ENCODE measurements at places on chromosomes 1 and 21.

- no peak for DNase-seq
Observed at GRCh38 chr1:198167436-198167934, 10.7 kb downstream of the NEK7 start.

DNA sequence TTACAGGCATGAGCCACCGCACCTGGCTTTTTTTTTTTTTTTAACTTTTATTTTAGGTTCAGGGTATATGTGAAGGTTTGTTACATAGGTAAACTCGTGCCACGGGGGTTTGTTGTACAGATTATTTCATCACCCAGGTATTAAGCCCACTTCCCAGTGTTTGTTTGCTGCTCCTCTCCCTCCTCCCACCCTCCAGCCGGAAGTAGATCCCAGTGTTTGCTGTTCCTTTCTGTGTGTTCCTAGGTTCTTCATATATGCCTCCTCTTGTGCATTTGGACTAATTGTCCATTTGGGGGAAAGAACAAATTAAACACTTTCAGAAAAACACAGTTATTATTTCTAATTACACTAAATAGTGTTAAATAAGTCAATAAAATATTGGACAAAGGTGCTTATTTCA is 1.1 kb upstream of the SLC2A7 start:
- DNase-seq, result no peak

DNA sequence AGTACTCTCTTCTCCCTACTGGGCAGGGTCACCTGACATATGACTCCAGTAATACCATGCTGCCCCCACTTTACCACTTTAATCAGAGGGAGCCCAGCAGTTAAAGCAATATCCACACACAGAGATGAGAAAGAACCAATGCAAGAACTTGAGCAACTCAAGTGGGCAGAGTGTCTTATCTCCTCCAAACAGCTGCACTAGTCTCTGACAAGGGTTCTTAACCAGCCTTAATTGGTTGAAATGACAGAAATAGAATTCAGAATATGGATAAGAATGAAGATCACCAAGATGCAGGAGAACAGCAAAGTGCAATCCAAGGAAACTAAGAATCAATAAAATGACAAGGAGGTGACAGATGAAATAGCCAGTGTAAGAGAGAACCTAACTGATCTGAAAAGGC is 91.0 kb downstream of the KCNT2 start:
- no peak for DNase-seq

GRCh38 chr21:29260461-29260860 is 38.3 kb upstream of the BACH1 start:
- no peak for DNase-seq

- DNase-seq, result no peak
Observed at GRCh38 chr1:29644812-29645211, 408.5 kb downstream of the PTPRU start.

DNA sequence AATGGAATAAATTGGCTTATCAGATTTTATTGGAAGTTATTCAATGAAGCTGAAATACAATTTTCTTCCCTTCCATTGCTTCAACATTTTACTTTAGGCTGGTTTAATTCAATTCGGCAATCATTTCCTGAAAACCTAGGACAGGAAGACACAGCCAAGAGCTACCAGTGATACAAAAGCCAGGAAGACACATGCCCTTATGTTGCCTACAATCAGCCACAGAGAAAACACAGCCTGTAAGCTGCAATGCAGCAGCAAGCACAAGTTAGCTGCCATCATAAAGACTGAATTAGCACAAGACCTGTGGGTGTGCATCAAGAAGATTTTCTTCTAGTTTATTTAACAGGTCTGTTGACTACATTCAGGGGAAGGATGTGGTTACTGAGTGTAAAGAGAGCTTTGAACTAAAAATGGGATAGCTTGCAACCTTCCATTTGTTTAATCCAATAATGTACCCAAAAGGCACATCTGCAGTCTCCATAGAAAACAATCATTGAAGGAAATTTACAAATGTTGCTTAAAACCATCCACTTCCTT is 193.8 kb downstream of the KCNH1 start:
- DNase-seq, result no peak

GRCh38 chr1:51575406-51576084 is 41.3 kb upstream of the OSBPL9 start:
- DNase-seq, result no peak

DNA sequence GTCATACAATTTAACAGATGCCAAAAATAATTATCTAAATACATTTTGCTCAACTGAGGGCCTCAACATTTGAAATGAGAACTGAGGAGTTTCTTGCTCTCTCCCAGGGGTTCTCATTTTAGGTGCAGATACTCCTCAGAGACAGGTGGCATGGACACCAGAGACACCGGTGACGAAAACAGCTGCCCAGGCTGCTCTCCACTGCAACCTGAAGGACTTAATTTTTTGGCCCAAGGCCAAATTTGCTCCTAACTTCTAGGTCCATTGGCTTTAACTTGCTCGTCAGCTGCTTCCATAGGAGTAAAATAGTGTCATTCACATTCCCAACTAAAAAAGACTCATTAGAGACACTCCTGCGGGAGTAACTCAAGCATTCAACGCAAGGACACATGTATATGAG is 87.0 kb downstream of the NRIP1 start:
- DNase-seq, result no peak

DNA sequence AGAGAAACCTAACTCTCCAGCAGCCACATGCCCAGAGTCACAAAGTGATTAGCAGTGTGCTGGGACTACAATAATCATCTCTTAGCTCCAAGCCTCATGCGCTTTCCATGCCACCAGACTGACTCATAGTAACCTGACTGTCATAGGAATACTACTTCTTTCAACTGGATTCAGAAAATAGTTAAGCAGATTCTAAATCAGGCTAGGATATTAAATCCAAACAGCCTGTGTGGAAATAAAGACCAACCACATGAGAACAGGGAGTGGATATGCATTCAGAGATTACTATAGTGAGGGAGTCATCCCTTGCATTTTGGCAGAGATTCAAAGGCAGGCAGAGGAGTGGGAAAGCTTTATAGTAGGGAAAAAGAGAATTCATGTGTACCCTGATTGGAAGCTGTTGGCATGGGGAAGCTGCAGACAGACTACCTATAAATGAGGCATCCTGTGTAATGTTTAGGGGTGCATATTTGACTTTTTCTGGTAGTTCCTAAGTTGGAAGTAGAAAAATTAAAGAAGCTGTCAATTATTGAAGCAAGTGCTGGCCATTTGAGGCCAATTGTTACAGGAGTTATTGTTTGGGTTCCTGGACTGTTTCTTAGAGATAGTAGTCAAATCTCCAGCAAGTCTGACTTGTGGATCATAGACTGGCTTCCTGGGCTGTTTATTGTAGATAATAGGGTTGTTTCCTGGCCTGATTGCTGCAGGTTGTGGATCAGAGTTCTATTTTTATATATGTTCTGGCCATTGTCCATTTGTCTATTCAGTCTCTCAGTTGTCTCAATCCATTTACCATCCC is 31.7 kb upstream of the DNAH14 start:
- DNase-seq, result no peak

DNA sequence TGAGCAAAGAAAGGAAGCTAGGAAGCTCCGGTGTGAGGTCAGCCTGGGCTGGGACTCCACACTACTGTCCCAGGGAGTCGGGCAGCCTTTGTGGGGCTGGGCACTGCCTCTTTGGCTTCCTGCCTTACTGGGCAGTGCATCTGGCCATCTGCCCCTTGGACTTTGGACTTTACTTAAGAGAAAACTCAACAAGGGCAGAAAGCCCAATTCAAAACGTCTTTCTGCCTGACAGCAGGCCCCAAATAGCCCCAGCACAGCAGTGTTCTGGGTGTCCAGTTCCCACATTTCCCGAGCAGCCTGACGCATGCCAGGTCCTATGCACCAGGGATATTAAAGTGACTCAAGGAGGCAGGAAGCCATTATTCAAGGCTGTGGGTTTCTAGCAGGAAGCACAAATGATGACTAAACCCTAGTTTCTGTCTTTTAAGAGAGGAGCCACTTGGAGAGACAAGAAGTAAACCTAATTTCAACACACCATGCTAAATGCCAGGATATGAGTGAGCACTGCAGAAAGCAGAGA is 37.9 kb upstream of the EDEM3 start:
- DNase-seq, result no peak

DNA sequence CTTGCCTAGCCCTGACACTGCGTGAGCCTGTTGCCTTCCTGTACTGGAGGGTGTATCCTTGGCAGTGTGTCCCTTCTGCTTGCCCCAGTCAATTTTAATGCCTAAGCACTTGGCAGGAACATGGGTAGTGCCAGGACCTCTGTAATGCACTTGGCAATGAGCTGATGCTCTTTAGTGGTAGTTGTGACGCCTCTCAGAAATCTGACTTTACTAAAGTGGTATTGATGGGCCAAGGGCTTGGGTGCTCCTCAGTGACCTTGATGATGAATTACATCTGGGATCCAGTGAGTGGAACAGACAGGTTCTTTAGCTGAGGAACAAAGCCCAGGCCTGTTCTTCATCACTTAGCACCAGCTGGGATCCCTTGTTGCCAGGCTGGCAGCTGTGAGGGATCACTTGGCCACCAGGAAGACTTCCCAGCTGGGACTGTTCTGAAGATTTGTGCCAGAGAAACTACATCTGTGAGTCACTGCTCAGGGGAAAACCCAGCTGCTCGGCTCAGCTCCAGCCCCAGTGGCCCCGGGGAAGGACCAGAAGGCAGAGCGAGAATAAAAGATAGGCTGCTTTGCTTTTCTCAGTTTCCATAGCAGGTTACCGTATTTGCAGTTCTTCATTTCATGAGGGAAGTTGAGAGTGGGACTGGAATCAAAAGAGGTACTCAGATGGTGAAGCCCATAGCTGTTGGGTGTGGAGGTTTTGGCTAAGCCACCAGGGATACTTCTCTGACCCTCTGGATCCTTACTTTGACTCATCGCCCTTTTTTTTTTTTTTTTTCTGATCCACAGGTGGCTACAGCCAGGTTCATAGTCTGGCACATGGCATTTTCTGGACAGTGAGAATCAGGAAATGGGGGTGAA is 28.5 kb upstream of the KCNA2 start:
- no peak for DNase-seq

- DNase-seq, result no peak
Observed at GRCh38 chr1:21175324-21175669, 1.4 kb downstream of the EIF4G3 start.

DNA sequence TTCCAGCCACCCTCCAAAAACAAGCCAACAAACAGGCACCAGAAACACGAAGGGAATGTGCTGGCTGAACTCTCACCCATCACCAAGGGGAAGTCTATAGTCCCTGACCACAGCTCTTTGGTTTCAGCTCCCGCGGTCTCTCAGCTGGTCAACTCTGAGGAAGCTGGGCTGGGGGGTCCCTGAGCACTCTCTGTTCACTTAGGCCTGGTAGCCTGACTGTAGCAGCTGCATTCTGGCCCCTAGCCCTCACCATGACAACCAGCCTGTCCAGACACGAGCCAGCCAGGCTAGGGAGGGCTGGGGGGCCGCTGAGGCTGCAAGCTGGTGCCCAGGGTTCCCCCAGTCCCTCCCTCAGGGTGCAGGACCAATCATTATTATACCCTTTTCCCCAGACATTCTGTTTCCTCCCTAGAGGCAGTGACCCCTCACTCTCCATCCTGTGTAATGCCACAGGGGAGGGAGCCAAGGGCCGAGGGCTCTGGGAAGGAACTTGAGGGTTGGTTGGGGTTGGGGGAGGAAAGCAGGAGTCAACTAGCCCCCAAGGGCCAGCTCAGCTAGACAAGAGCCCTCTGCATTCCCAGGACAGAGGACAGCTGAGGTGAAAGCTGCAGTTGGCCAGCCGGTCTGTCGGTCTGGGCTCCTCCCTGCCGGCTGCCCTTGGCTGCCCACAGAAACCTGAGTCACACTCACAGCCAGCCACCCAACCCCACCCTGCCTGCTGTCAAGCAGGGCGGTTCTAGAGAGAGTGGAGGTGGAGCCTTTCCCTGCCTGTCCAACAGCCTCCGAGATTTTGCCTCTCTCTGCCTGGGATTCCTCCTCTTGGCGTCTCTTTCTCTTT is 1.2 kb upstream of the TRAPPC3 start:
- DNase-seq, result no peak

- no peak for DNase-seq
Observed at GRCh38 chr1:155968670-155969069, 9.7 kb downstream of the ARHGEF2 start.

GRCh38 chr1:203364094-203364801 is 13.3 kb upstream of the FMOD start:
- no peak for DNase-seq

DNA sequence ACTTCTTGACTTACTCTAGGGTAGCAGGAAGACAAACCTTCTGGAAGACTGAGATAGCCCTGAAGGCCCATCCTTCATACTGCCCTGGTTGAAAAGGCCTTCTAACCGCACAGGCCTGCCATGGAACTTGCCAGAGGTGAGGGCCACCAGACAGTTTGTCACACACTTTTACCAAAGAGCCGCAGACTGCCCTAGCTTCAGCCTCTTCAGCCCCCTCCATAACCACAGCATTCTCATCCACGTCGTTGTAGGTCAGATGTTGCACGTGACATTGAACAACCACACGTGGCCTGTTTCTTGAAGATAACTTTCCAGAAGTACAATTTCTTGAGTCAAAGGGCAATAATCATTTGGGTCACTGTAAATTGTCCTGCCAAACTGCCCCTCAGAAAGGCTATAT is 18.9 kb downstream of the ZNF362 start:
- no peak for DNase-seq

- no peak for DNase-seq
Observed at GRCh38 chr1:53737648-53738204, 1.2 kb downstream of the GLIS1 start.

DNA sequence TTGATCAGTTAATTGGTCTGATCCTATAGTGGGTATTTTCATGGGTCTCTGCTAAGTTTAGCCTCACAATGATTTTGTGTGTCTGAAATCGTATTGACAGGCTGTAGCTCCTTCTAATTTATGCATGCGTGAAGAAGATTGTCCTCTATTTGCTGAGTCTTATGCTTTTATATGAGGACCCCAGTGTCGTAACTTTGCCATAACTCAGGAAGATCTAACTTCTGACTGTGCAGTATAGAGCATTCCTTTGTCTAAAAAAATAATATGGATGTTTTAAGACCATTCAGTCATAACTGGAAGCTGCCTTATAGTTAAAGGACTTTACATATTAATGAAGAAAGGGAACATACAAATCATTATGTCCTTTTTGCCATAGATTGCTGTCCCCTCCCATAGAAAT is 73.3 kb downstream of the CAMTA1 start:
- no peak for DNase-seq

GRCh38 chr1:224338150-224338838 is 8.3 kb upstream of the NVL start:
- no peak for DNase-seq

All from stimulated activated CD8-positive, alpha-beta memory T cell treated with anti-CD3 and anti-CD28 coated beads, Interleukin-15, amount 100 ng/mL, for 24 hours (primary cell).